ENCODE measurements at places on chromosomes 2 and 18.

- DNase-seq: no peak
Observed at GRCh38 chr2:3876685-3877084, 173.3 kb downstream of the DCDC2C start.

DNA sequence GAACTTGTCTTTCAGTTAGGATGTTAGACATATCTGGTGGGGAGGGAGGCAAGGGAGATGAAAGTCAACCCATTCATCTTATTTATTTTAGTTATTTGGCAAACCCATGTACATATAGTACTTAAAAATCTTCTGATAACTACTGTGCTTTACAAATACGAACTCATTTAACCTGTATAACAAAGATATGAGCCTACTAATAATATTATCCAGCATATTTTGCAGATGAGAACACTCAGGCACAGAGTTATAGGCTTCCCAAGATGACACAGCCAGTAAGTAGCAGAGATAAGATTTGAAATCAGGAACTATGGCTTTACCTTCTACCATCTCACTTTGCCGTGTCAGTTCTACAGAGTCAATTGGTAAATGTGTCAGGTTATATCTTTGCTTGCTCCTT, 262.6 kb upstream of the DOK6 start:
- no peak for DNase-seq

GRCh38 chr2:137535897-137536296, 428.4 kb upstream of the HNMT start:
- no peak for DNase-seq

DNA sequence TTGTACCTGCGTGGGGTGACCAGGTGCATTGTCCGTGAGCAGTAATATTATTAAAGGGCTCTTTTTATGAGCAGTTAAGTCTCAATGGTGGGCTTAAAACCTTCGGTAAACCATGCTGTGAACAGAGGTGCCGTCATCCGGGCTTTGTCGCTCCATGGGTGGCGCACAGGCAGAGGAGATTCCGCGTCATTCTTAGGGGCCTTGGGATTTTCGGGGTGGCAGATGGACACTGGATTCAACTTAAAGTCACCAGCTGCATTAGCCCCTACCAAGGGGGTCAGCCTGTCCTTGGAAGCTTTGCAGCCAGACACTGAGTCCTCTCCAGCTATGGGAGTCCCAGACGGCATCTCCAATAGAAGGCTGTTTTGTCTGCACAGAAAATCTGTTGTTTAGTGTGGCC, 107.7 kb downstream of the NFATC1 start:
- peak; percentile 2 for DNase-seq

- no peak for DNase-seq
Observed at GRCh38 chr2:233386382-233387041, 32.2 kb downstream of the DGKD start.

DNA sequence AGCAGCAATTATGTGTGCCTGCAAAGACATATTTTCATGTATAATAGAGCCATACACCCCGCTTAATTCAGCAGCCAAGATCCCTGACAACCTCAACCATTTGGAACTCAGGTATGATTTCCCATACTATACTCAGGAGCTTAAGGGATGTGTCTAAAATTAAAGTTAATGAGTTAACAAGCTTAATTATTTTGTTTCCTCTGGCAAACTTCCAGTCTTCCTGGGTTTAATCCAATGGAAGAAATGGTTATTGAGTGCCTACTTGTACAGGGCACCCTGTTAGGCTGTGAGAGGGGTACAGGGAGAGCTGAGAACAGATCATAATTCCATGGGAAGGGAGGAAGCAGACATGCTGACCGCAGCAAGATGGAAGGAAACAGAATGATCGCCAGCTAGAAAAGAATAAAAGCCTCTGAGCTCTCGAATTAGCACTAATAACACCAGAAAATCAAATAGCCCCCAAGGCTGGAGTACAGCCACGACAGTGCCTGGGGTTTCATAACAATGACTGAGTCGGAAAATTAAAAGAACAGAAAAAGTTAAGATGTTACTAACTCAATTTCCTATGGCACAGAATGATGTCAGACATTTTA, 20.8 kb upstream of the CEP68 start:
- DNase-seq: no peak

- DNase-seq: no peak
Observed at GRCh38 chr2:216090369-216090786, 8.7 kb downstream of the TMEM169 start.

DNA sequence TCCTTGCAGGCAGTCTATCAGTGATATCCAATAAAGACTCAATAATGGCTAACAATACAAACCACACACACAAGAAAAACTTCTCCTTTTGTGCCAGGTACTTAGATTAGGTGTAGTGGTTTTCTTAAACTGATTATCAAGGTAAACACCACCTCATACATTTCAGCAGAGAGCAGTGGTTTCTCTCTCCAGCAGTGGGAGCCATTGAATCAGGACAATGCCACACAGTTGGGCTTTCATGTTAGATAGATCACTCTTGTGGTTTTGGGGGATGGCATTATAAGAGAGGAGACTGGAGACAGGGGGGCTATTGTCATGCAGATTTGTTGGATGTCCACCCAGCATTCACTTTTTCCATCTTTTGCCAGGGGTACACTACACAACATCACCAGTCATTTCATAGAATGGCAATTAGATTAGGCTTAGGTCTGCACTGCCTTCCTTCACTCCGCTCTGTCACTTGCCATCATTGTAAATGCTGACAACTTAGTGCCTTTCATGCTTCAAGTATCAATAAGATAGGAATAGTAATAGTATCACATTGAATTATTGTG, 13.6 kb upstream of the IRS1 start:
- DNase-seq: no peak

GRCh38 chr2:108115868-108116267, 123.9 kb upstream of the SULT1C3 start:
- no peak for DNase-seq

- no peak for DNase-seq
Observed at GRCh38 chr18:78583739-78584458, 395.7 kb upstream of the SALL3 start.

DNA sequence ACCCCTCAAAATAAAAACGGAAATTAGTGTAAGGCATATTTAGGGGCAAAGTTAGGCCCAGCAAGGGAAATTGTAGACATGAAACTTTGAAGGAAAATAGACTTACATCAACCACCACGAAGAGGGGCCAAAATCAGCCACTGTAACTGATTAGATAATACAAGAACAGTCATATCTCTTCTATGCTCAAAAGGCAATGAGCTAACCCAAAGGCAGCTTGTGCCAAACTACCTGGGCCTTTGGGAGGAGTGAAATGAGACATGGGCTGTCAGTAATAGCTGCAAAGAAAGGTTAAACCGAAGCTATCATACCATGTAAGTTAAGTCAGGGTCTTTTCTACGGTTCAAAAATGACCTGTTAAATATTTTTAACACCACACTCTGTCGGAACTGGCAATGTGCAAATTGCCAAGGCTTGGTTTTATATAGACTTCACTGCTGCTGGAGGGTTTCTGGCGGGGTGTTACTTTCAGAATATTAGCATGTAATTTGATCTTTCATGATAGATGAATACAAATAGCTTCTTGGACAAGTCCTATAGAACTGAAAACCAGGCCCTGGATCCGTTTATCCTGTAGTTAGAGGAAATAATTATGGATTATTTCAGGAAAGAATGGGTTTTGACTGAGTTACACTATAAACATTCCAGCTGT, 69.6 kb downstream of the ACVR1 start:
- DNase-seq: no peak

DNA sequence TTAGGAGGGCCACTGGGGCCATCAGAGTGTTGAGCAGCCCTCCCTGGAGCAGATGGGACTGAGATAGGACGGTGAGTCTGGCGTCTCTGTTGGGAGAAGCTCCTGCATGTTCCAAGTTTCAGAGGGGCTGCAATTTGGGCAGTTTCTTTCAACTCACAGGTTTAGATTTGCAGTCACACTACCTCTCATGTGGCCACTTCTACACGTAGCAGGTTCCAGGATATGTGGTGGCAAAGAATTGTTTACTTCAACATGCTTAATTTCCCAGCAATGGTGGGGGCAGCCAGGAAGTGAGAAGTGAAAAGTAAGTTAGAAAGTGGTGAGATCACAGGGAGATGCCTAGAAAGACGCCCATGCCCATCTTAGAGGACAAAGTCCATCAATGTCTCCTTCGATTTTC, 9.3 kb downstream of the NCK2 start:
- DNase-seq: no peak

DNA sequence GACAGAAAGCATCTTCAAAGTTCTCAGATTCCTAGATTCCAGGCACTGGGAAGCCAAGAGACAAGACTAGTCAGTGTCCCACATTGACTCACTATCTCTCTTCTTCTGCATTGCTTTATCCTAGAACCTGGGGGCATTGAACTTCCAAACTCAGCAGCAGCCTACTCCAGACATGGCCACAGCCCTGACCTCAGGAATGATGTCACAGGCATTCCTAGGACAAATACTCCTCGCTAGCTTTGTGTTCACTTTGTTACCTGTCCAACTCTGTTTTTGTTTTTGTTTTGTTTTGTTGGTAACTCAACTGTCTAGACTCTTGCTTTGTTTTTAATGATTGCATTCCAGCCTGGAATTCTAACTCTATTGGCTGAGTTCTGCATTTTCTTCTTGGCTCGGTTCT, 449.3 kb upstream of the SPHKAP start:
- no peak for DNase-seq

GRCh38 chr2:24076849-24077534, 866 bp upstream of the SF3B6 start:
- DNase-seq: no peak

DNA sequence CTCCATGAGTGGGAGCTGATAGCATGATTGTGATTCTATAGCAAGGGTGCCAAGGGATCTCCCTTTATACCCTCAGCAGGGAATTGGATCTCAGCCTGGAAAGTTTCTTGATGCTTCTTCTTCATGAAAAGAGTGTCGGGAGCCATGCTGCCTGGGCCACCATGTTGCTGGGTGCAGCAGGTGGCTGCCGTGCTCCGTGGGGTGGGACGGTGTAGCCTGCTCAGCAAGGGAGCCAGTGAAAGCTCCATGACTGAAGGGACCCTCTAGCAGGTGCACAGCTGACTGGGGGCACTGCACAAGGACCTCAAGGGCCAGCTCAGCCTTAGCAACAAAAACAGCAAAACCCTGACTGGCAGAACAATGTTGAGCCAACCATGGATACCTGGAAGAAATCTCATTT, 368.9 kb upstream of the HS6ST1 start:
- DNase-seq: no peak

DNA sequence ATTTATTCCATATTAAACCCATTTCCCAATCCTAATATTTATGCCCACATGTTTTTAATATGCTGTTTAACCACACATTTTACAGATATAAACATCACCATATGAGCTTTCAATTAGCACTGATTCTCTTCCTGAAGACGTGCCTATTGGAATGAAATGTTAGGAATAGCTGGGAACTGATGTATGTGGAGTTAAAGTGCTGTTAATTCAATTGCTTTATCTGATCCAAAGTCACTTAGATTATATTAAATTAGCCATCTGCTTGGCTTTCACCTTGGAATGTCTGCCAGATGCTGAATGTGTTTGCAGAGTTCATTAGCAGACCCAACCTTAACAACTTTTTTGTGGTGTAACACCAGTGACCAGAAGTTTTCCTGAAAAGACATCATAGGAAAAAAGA, 942.9 kb upstream of the KLHL29 start:
- DNase-seq: no peak

DNA sequence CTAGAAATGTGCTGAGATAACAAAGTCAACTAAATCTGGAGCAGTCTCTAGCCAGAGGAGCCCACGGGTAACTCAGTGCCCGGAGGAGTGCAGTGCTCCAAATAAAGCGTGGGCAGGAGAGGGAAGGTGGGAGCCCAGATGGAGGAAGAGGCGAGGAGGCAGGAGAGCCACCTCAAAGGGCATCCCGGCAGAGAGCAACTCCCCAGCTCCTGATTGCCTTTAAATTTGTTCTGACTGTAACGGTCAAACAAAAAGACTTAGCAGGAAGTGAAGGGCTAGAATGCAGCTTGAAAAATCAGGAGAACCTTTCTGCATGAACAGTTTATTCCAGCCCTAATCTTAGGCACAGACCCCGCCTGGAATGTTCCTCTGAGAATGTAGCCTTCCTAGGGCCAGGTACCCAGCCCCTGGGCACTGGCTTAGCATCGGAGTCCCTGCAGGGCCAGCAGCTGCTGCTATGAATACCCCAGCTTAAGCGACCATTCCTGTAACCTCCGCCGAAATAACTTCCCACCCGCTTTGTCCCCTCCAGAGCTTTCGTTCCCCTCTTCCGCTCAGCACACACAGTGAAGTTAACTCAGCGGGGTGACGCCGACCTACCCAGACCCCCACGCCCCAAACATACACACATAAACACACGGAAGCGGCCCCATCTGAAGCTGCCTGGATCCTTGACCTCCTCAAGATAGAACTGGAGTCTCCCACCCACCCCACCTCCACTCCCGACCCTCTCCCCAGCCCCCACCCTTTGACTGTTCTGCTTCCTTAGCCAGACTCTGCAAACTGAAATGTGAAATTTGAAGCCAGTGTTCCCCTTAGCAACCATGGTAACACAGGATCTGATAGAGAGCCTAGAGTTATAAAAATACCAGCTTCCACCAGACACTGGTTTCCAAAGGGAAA, 123.2 kb downstream of the SMAD7 start:
- DNase-seq: peak; percentile 9

- DNase-seq: no peak
Observed at GRCh38 chr2:74008761-74009395, 24.2 kb downstream of the TET3 start.

GRCh38 chr2:232931636-232932035, 61.6 kb downstream of the SNORC start:
- no peak for DNase-seq

DNA sequence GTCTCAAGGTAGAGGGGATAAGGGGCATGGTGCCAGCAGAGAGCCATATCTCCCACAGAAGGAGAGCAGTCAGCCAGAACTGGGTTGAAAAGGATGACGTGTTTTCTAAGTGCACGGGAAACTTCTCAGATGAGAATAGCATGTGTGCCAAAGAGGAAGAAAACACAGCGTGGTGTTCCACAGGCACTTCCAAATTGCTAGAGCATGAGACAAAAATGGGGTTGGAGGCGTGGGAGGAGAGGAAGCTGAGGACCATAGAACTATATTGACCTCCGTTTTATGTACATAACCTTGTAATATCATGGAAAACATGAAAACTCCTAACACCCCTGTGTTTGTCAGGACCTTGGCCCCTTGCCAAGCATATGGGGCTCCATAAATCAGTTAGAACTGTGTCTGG, 682.7 kb upstream of the RAB6C start:
- no peak for DNase-seq

DNA sequence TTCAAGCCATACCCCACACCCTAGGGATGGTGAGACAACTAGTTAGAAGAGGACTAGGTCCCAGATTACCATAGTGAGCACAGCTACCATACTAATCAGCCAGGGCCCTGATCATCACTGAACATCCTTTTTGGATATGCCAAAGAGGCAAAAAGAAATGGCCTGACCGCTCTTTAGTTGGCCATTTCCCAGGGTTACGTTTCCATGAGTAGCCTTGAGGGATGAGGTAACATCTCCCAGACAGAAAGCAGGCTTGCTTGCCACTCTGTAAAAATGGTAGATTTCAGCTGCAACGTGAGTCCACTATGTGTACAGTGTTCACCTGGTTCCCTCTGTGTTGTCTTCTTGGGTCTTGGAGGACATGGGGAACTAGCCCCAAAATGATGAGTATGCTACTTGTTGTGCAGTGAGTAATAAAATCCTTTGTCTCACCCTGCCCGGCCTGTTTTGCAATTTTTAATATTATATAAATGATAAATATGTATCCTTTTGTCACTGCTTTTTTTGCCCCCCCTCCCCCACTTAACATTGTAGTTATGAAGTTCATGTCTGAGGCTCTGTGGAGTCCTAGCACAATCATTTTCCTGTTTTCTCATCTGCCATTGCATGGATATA, 8.9 kb upstream of the GALM start:
- no peak for DNase-seq

GRCh38 chr2:169072163-169072925, 3.0 kb downstream of the DHRS9 start:
- DNase-seq: no peak

GRCh38 chr18:62460851-62461300, 61.9 kb upstream of the ZCCHC2 start:
- no peak for DNase-seq

All from left colon (tissue), 2 donors.